ENCODE measurements at places on chromosomes 2 and 18.

- no peak for DNase-seq
These were observed 39.1 kb downstream of the CALCRL start for GRCh38 chr2:187408926-187409325.

DNA sequence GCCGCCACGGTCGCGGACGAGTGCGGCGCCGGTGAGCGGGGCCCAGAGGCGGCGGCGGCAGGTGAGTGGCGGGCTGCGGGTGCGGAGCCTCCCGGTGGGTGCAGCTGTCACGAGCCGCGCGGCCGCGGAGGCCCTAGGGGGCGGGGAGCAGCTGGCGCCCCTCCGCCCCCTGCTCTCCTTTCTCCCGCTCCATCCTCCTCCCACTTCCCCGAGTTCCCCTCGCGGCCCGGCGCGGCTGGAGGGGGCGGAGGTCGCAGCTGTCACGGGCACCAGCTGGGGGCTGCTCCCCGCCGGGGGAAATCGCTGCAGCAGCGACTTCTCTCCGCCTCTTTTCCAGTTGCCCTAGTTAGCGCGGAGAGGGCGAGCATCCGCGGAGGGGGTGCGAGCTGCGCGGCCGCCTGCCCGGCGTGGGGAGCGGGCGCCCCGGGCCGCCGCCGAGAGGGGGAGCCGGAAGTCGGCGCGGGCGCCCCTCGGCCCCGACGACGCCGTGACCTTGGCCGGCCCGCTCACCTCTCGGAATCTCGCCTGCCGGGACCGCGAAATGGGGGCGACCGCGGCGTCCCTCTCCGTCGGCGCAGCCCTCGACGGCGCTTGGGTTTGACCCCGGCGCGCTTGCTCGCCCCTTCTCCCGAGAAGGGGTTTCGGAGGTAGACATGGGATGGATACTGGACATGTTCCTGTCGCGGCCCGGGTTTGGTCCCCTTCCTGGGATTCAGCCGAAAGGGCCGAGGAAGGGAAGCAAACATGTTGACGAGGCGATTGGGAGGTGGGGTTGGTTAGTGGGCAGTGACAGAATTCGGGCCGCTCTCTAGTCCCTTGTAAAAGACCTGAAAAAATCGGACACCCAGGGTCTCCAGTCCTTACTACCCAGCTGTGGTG lies 727 bp downstream of the NCOA1 start:
- DNase-seq, result no peak

- DNase-seq, result no peak
These were observed 463 bp downstream of the SMC6 start for GRCh38 chr2:17752892-17753802.

- no peak for DNase-seq
These were observed 16.4 kb downstream of the VIL1 start for GRCh38 chr2:218435003-218435982.

- DNase-seq, result no peak
These were observed 141.8 kb upstream of the ST6GAL2 start for GRCh38 chr2:107027810-107028209.

DNA sequence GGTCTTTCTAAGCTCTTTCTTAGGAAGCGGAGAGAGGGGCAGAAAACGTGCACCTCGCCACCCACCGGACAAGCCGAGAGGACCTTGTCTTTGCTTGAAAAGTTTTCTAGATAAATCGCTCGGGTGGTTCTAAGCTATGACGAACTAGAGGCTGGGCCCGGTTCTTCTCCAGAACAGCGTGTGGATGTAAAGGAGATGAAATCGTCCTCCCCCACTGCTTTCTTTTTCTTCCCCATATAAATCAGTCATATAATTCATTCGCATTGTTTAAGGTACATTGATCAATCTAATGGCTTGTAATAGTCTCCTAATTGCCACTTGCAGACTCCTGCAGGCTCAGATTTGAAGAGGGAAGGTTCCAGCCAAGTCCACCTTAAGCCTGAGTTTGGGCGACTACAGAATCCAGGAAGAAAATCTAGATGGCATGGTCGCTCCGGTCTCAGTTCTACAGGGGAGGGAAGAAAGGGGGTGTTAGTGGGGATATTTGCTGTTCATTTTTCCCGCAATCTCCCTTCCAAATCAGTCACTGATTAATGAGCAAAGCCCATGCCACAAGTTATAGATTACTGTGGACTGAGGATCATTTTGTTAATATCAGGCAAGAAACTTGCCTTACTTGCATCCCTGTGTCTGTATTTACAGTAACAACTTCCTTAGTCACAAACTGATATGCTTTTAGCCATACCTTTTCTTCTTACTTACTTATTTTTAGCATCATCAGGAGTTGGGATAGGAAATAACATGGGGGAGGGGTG lies 5.6 kb upstream of the SP9 start:
- DNase-seq, result no peak

DNA sequence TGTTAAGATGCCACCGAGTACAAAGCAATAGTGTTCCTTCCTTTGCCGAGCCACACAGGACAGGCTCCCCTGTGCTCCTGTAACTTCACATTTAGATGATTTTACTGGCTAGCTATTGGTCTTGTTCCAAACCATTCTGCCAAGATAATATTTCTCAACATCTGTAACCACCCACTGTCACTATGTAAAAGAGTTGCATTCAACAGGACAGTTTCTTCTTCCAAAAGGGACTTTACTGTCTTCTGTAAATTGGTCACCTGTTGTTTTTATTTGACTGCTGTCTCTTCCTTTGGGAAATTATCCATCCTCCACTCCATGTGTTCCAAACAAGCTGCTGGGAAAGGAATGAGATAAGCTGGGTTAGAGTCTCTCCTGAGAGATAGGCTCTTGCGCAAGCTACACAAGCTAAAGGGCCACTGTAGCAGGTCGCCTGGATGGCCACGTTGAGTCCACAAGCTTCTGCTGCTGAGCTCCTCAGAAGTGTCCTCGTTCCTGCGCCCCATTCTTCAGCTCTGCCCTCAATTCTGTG lies 14.4 kb upstream of the BZW1 start:
- no peak for DNase-seq

Data from fibroblast of the conjunctiva (primary cell).